ENCODE measurements at places on chromosomes 2 and 18.

DNA sequence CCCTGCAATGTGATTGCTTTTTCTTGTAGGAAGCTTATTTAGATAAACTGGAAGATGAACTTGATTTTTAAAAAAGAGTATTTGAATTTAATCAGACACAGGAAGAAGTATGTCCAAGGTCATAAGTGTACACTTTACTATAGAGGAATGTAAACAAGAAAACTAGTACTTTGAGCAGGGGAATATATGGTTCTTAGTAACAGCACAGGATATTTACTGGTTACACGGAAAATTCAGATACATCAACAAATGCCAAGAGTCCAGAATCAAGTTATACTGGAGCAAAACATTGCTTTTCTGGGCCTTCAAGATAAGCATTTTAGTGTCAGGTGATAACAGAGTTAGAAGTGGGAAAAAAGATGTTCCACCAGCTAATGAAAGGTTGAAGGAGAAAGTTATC lies 75.5 kb downstream of the EFEMP1 start:
- DNase-seq = no peak

- DNase-seq = no peak
These were observed 1016.8 kb downstream of the CNTNAP5 start for GRCh38 chr2:125041846-125042245.

- DNase-seq = no peak
These were observed 97.5 kb upstream of the COPS8 start for GRCh38 chr2:236988216-236988615.

GRCh38 chr2:178928077-178928476 lies 120.9 kb upstream of the TTN start:
- no peak for DNase-seq

GRCh38 chr2:222591661-222592060 lies 64.2 kb downstream of the FARSB start:
- DNase-seq = no peak

Measured in MV-4-11 (cell line).